IMR-90 (cell line): ENCODE measurements at places on chromosomes 3 and 15. TPM values are rescaled to one million over a fixed set of nuclear protein-coding genes. Genes with fewer than 3 reads are reported as not detected.

DNA sequence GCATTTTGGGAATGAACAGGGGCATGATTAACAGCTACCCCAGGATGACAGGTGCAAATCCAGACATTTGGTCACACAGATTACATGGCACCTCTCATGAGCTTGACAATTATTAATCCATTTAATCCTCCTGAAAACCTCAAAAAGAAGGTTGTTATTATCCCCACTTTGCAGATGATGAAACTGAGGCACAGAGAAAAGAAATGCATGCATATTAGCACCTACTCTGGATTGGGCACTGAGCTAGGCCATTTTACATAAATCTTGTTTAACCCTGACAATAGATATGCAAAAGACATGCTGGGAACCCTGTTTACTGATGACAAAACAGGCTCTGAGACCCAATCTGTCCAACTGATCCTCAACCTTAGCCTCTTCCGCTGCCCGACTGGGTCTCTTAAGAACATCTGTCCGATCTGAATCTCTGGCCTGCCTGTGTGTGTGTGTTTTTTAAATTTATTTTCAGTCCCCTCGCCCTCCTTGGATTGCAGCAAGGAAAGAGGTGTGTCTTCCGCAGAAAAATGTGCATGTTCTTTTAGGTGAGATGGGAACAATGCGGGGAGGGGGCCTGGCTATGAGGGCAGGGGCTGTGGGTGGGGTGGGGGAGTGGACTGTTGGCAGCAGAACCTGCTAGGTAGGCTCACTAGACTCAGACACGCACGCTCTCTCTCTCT is 162.5 kb downstream of the WNT7A start:
- no peak overlapping the region for H3K27ac ChIP-seq
- DNase-seq: no peak
- H3K27me3 ChIP-seq: no peaks in the 10 kb centered on the region
- H3K4me1 ChIP-seq: no peaks in the 10 kb centered on the region

DNA sequence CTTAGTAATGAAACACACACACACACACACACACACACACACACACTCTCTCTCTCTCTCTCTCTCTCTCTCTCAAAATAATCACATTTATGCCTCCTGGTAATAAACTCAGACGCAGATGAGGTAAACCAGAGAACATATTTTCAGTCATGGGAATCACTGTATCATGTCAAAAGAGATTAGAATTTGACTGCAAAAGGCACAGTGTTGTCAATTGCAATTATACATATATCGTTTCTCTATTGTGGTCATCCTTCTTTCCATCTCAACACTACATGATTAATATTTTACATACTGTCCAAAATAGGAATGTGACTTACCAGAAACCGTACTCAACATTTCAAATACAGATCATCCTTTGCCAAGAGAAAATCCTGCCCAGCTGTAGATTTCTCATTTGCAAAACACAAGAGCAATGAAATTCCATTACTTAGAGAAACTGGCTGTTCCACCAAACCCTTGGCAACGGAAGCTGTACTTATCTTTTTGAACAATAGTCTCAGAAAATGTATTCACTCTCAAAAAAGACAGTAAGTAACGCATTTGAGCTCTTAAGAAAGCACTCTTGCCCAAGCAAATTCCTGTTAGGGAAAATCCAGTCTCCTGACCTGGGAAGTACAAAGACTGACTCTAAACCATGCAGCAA is 24.3 kb downstream of the PDZRN3 start:
- H3K4me3 ChIP-seq: no peak overlapping the region
- peak; percentile 42 for DNase-seq

DNA sequence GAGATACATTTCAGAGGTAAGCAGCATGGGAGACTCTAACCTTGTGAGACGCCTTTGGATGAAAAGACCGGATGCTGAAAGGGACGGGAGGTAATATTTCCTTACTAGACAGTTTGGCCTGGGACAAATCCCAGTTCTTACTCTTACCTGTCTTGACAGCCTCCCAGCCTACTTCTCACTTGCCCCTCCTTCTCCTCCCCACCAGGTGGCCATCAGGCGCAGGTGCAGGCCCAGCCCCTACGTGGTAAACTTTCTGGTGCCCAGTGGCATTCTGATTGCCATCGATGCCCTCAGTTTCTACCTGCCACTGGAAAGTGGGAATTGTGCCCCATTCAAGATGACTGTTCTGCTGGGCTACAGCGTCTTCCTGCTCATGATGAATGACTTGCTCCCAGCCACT is 6.3 kb downstream of the HTR3D start:
- no peaks in the 10 kb centered on the region for H3K4me1 ChIP-seq
- H3K4me3 ChIP-seq: no peak overlapping the region
- H3K27me3 ChIP-seq: peaks cover 27% of the 10 kb centered on the region
- no peaks in the 10 kb centered on the region for H3K36me3 ChIP-seq
- H3K27ac ChIP-seq: no peak overlapping the region

DNA sequence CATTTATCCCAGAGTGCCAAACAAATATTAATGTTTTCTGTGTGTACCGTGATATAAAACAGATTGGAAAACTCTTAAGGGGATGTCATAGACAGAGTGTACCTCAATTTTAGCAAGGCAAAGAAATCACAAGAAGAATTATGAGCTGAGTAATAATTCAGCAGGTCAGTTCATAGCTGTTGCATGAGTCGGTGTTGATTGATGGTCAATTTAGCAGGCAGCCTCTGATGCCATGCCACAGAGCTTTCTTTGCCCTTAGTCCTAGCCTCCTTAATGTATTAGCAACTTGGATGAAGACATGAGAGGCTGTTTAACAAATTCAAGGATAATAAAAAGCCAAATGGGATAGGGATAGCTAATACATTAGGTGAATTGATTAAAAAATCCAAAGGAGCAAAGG is 6.8 kb downstream of the SLC35A5 start:
- H3K27ac ChIP-seq: no peak overlapping the region
- H3K27me3 ChIP-seq: no peaks in the 10 kb centered on the region
- peak; percentile 21 for DNase-seq

GRCh38 chr3:58572013-58572633 is 5.1 kb downstream of the FAM107A start:
- no peak overlapping the region for H3K27ac ChIP-seq
- no peak for DNase-seq
- no peak overlapping the region for H3K4me3 ChIP-seq
- no peaks in the 10 kb centered on the region; the same call in 1 of the 2 replicates for H3K4me1 ChIP-seq

- H3K4me1 ChIP-seq: peaks cover 3% of the 10 kb centered on the region; the same call in 1 of the 2 replicates
- DNase-seq: no peak
- H3K4me3 ChIP-seq: no peak overlapping the region
- no peaks in the 10 kb centered on the region for H3K27me3 ChIP-seq
Observed at GRCh38 chr3:86800116-86800515, 190.8 kb downstream of the VGLL3 start.

GRCh38 chr3:143699424-143699823 is 148.8 kb downstream of the SLC9A9 start:
- no peaks in the 10 kb centered on the region for H3K4me1 ChIP-seq
- no peak overlapping the region for H3K4me3 ChIP-seq
- no peak for DNase-seq
- no peaks in the 10 kb centered on the region for H3K27me3 ChIP-seq
- no peaks in the 10 kb centered on the region for H3K36me3 ChIP-seq

GRCh38 chr3:122890077-122890719 is 95.3 kb downstream of the SLC49A4 start:
- H3K4me3 ChIP-seq: no peak overlapping the region
- H3K27me3 ChIP-seq: peaks cover 12% of the 10 kb centered on the region
- DNase-seq: peak; percentile 42
- no peaks in the 10 kb centered on the region for H3K36me3 ChIP-seq
- H3K27ac ChIP-seq: no peak overlapping the region

- peak overlapping the region; percentile 92 for H3K27ac ChIP-seq
- H3K36me3 ChIP-seq: no peaks in the 10 kb centered on the region
- H3K27me3 ChIP-seq: no peaks in the 10 kb centered on the region
- DNase-seq: peak; percentile 85
- no peak overlapping the region for H3K4me3 ChIP-seq
- peaks cover 27% of the 10 kb centered on the region for H3K4me1 ChIP-seq
Observed at GRCh38 chr3:111761309-111761795, 97.7 kb upstream of the PHLDB2 start.

DNA sequence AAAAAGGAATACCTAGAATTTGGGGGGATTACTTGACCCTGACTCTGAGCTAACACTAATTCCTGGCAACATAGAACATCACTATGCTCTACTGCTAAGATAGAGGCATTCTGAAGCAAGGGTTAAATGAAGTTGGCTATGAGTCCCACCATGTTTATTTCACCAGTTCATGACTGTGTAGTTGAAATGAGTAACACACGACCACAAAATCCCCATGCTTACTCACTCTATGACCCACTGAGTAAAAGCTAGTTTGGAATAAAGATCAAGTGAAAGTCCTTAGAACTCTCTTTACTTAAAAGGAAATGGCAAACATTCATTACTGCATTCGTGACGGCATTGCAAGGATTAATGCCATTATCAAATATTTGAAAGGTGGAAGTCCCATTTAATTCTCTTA is 47.4 kb downstream of the MRPL46 start:
- H3K4me1 ChIP-seq: no peaks in the 10 kb centered on the region
- DNase-seq: peak; percentile 71
- no peak overlapping the region for H3K4me3 ChIP-seq
- H3K27ac ChIP-seq: no peak overlapping the region
- no peaks in the 10 kb centered on the region for H3K36me3 ChIP-seq

DNA sequence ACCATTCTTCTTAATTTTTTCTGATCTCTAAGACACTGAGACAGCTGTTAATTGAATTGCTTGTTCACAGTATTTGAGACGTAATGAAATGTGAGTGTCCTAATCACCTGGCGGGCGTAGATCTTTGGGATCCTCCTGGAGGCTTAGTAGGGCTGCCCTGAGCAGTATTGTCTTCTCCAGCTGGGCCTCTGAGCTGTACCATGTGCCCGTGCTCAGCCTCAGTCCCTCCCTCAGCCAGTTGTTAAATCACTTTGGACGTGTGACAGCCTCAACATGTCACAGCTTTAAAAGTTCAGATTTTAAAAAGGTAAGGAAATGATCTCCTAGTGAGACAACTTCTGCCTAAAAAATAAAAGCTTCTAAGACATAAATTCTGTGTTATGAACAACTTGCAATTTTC is 35.5 kb downstream of the IGF1R start:
- peaks cover 31% of the 10 kb centered on the region for H3K4me1 ChIP-seq
- DNase-seq: no peak
- H3K4me3 ChIP-seq: no peak overlapping the region
- no peaks in the 10 kb centered on the region for H3K36me3 ChIP-seq
- H3K27me3 ChIP-seq: no peaks in the 10 kb centered on the region

GRCh38 chr3:11514191-11514821 is 129.4 kb downstream of the VGLL4 start:
- no peak overlapping the region for H3K4me3 ChIP-seq
- H3K27me3 ChIP-seq: no peaks in the 10 kb centered on the region
- H3K36me3 ChIP-seq: no peaks in the 10 kb centered on the region
- peak overlapping the region; percentile 1; the same call in 1 of the 2 replicates for H3K27ac ChIP-seq

DNA sequence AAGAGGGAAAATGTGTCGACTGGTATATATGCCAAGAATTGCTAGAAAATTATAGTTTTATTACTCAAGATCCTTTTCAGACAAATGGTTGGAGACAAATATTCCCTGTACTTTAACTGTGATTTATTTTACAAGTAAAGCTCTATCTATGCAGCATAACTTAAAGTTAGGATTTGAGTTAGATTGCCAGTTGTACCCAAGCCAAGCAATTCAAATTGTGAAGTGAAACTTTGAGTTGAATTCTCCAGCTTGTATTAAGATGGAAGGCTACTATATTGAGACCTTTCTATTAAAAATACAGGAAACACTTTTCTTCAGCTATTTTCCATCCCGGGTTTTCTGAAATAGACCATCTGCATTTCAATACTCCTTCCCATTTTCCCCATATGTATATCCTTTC is 333.1 kb upstream of the RBMS3 start:
- no peaks in the 10 kb centered on the region for H3K36me3 ChIP-seq
- no peak for DNase-seq
- H3K27me3 ChIP-seq: peaks cover 2% of the 10 kb centered on the region; the same call in 1 of the 2 replicates

DNA sequence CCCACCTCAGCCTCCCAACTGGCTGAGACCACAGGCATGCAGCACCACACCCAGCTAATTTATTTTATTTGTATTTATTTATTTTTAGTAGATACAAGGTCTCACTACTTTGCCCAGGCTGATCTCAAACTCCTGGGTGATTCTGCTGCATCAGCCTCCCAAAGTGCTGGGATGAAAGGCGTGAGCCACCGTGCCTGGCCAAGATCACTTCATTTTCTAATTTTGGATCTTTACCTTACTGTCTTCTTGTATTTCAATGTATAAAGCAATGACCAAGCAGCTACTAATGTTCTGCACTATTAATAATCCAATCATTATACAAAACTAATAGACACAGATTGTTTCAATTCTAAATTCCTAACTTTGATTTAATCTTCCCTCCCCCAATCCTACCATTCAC is 56.2 kb downstream of the LRRFIP2 start:
- no peak overlapping the region for H3K27ac ChIP-seq
- H3K27me3 ChIP-seq: no peaks in the 10 kb centered on the region
- DNase-seq: no peak
- H3K36me3 ChIP-seq: peaks cover 3% of the 10 kb centered on the region; the same call in 1 of the 2 replicates
- H3K4me3 ChIP-seq: no peak overlapping the region

The FBXL22 gene
- 0.70 and 1.3 TPM in 2 replicates for polyA plus RNA-seq

The CYP19A1 gene
- polyA plus RNA-seq: not detected in 2 replicates

The PIGBOS1 gene
- polyA plus RNA-seq: 11.7 and 12.1 TPM in 2 replicates

The GOLGA6A gene
- polyA plus RNA-seq: not detected in 2 replicates

The GOLIM4 gene
- polyA plus RNA-seq: 44.6 and 48.8 TPM in 2 replicates

The CHRD gene
- 0.09 TPM in 2 replicates for polyA plus RNA-seq

The PTH1R gene
- polyA plus RNA-seq: 0.15 and 0.56 TPM in 2 replicates

The GOLGA6L24 gene
- not detected in 2 replicates for polyA plus RNA-seq
